SK-MEL-5 (cell line): ENCODE measurements at places on chromosomes 6 and 20.

DNA sequence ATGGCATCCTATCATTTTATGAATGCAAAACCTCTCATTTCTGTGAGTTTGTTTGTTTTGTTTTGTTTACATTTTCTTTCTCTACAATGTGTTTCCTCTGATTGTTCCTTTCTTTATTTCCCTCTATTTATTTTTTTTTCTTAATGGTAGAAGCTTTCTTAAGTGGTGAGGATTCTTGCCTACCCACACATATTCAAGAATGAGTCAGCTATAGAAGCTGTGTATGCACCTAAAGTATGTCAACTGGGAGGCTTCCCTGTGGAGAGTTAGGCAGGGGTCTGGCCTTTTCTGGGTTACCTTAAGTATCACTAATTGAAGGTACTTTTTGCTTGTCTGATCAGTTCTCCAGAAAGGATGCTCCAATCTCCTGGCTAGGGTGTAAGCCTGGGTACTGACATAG is 354.0 kb downstream of the ESR1 start:
- no peak for DNase-seq

GRCh38 chr6:111812060-111813038 is 60.9 kb downstream of the FYN start:
- no peak for DNase-seq

- no peak for DNase-seq
Measured at GRCh38 chr6:163318071-163318786, 96.3 kb upstream of the QKI start.

GRCh38 chr20:24700166-24700860 is 230.9 kb downstream of the SYNDIG1 start:
- DNase-seq, result no peak

- no peak for DNase-seq
Measured at GRCh38 chr20:15138548-15139126, 801.2 kb upstream of the FLRT3 start.

DNA sequence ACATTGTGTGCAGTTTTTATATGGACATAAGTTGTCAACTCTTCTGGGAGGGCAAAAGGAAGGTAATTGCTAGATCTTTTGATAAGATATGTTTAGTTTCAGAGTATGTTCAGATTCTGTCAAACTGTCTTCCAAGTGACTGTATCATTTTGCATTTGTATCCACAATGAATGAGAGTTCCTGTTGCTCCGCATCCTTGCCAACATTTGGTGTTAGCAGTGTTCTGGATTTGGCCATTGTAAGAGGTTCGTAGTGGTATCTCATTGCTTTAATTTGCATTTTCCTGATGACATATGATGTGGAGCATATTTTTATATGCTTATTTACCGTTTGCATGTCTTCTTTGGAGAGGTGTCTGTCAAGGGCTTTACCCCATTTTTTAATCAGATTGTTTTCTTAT is 150.2 kb downstream of the CDKAL1 start:
- no peak for DNase-seq
